ENCODE measurements at places on chromosomes 7 and 10.
A peak's percentile ranks its signal among the peaks of the same experiment; 100 is the strongest.

DNA sequence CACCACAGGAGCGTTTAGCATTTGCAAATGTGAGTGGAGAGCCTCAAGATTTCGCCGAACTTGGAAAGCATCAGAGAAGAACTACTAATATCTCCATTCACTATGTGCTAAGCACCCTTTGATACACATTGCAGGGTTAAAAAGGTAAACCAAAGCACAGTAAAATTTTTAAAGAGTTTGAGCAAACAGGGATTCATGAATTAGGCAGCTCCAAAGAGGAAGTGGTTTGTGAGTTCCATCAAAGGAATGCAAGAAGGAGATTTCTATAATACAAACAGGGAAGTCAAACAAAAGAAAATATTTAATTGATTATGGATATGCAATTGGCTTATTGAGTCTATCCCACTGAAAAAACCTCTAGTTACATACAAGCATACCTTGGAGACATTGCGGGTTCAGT is 81.1 kb upstream of the TMEM72 start:
- no peaks in the 10 kb centered on the region for H3K36me3 ChIP-seq
- no peak overlapping the region for H3K27ac ChIP-seq
- no peak for DNase-seq
- no peaks in the 10 kb centered on the region for H3K27me3 ChIP-seq
- no peaks in the 10 kb centered on the region for H3K4me1 ChIP-seq
- H3K4me3 ChIP-seq = no peak overlapping the region

DNA sequence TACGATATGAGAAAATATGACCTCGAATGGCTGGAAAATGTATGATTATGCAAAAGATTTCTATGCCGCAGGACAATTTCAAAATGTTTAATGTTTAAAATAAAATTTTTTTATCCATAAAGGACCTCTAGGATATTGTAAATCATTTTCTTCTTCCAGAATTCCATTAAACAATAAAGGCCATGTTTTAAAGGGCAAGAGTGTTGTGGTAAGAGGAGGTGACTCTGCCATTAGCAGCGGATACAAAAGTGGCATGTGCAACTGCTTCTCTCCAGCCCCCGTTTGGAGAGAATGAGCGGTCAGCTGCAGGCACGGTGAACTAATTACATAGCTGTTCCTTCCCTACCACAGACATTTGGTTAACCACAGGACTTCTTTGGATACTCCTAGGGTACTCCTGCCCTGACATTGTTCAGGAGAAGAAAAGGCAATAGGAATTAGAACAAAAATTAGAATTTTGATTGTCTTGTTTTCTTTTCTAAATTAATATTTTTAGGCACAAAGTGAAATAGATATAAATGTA is 63.8 kb downstream of the HBP1 start:
- no peak overlapping the region for H3K27ac ChIP-seq
- no peaks in the 10 kb centered on the region for H3K36me3 ChIP-seq
- H3K4me1 ChIP-seq = no peaks in the 10 kb centered on the region
- no peak overlapping the region for H3K4me3 ChIP-seq

GRCh38 chr7:42763137-42763551 is 148.7 kb downstream of the C7orf25 start:
- no peak overlapping the region for H3K27ac ChIP-seq
- H3K4me1 ChIP-seq = no peaks in the 10 kb centered on the region
- H3K36me3 ChIP-seq = no peaks in the 10 kb centered on the region
- DNase-seq = no peak
- H3K27me3 ChIP-seq = no peaks in the 10 kb centered on the region
- H3K4me3 ChIP-seq = no peak overlapping the region

DNA sequence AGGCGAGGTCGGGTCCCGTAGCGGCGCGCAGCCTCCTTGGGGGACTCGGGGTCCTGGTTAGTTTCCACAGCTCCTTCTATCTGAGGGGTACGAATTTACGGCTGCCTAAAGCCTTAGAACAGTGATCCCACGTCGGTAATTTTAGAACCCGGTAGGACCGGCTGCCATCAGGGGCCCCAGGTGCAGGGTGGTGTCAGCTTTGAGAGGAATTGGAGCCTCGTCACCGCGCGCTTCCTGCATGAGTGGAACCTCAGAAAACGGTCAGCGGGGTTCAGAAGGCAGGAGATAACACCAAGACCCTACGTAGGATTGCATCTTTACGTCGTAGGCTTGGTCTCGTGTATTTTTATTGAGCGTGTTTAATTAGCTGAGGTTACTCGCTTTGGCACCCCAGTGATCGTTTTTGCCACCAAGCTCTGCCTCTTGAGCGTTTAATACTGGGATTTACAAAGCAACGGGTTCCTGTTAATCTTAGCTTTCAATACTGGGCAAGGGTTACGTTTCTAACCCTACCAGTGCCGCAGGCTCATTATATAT is 443 bp downstream of the RNF32 start:
- H3K27ac ChIP-seq = peak overlapping the region; percentile 83
- DNase-seq = no peak
- no peaks in the 10 kb centered on the region for H3K36me3 ChIP-seq
- H3K27me3 ChIP-seq = no peaks in the 10 kb centered on the region

GRCh38 chr10:70575874-70576802 is 26.4 kb downstream of the PRF1 start:
- H3K27ac ChIP-seq = peak overlapping the region; percentile 39
- no peak for DNase-seq
- peaks cover 50% of the 10 kb centered on the region for H3K4me1 ChIP-seq
- H3K27me3 ChIP-seq = no peaks in the 10 kb centered on the region
- no peaks in the 10 kb centered on the region for H3K36me3 ChIP-seq
- H3K4me3 ChIP-seq = peak overlapping the region; percentile 35

DNA sequence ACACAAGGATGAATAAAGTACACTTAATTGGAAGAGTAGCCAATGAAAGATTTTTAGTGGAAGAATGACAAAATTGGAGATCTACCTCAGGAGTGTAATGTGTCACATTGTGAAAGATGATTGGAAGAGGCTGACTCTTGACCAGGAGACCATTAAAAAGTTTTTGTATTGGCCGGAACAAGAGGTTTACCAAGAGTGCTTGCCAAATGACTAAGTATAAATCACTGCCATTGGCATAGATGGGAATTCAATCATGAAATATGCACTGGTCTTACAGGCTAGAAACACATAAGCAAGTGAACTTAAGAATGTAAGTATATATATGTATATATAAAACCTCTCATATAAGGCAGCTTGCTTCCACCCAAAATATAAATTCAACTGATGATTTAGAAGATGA is 58.7 kb upstream of the TFEC start:
- no peaks in the 10 kb centered on the region for H3K4me1 ChIP-seq
- no peak overlapping the region for H3K27ac ChIP-seq
- no peak for DNase-seq
- no peaks in the 10 kb centered on the region for H3K27me3 ChIP-seq

DNA sequence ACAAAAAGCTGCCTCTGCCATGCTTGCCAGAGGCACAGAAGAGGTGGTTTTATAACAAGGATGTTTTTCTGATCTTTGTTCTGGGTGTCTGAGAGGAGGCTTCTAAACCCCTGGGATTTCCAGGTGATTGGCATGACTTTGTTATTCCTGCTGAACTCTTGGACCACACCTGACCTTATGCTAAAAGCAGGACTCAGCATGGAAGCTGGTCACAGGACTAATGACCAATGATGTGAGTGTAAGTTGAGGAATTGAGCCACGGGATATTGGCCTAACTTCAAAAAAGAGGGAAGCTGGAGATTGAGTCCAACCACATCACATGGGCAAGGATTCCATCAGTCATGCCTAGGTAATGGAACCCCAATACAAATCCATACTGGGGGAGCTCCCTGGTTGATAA is 437.9 kb downstream of the POM121L12 start:
- no peaks in the 10 kb centered on the region for H3K36me3 ChIP-seq
- H3K27ac ChIP-seq = no peak overlapping the region
- no peaks in the 10 kb centered on the region for H3K27me3 ChIP-seq
- H3K4me3 ChIP-seq = no peak overlapping the region

GRCh38 chr10:20489961-20490360 is 407.1 kb downstream of the NEBL start:
- no peaks in the 10 kb centered on the region for H3K36me3 ChIP-seq
- no peaks in the 10 kb centered on the region for H3K4me1 ChIP-seq
- H3K27me3 ChIP-seq = no peaks in the 10 kb centered on the region
- no peak overlapping the region for H3K4me3 ChIP-seq

GRCh38 chr10:35351021-35351420 is 14.7 kb downstream of the CCNY start:
- no peaks in the 10 kb centered on the region for H3K27me3 ChIP-seq
- no peak overlapping the region for H3K27ac ChIP-seq
- no peak overlapping the region for H3K4me3 ChIP-seq
- H3K36me3 ChIP-seq = no peaks in the 10 kb centered on the region
- DNase-seq = no peak
- peaks cover 71% of the 10 kb centered on the region for H3K4me1 ChIP-seq

GRCh38 chr10:113891476-113891875 is 37.0 kb downstream of the NHLRC2 start:
- no peaks in the 10 kb centered on the region for H3K4me1 ChIP-seq
- no peaks in the 10 kb centered on the region for H3K27me3 ChIP-seq
- no peak overlapping the region for H3K27ac ChIP-seq
- no peak overlapping the region for H3K4me3 ChIP-seq

GRCh38 chr7:32266932-32267475 is 196.8 kb upstream of the PDE1C start:
- no peaks in the 10 kb centered on the region for H3K27me3 ChIP-seq
- H3K4me3 ChIP-seq = no peak overlapping the region
- H3K36me3 ChIP-seq = no peaks in the 10 kb centered on the region
- no peaks in the 10 kb centered on the region for H3K4me1 ChIP-seq
- DNase-seq = no peak

DNA sequence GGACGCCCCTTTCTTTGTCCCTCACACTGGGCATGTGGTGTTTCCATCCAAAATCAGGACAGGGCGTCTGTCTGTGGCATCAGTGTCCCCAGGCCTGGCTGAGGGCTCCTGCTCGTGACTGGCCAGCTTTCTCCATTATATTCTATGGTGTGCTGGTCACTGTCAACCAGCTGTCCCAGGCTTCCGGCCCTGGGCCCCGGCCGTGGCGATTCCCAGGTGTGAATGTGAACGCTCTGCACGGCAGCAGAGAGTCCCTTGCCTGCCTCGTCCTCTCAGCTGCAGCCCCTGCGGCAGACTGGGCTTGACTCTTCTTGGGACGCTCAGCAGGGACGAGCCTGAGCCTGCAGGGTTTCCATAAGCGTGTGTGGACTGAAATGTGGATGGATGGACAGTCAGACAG is 5.9 kb upstream of the UTF1 start:
- no peak overlapping the region for H3K27ac ChIP-seq
- DNase-seq = no peak
- H3K36me3 ChIP-seq = no peaks in the 10 kb centered on the region

GRCh38 chr10:121435099-121435875 is 163.0 kb downstream of the FGFR2 start:
- no peak for DNase-seq
- no peak overlapping the region for H3K4me3 ChIP-seq
- H3K4me1 ChIP-seq = no peaks in the 10 kb centered on the region
- no peak overlapping the region for H3K27ac ChIP-seq
- no peaks in the 10 kb centered on the region for H3K36me3 ChIP-seq

DNA sequence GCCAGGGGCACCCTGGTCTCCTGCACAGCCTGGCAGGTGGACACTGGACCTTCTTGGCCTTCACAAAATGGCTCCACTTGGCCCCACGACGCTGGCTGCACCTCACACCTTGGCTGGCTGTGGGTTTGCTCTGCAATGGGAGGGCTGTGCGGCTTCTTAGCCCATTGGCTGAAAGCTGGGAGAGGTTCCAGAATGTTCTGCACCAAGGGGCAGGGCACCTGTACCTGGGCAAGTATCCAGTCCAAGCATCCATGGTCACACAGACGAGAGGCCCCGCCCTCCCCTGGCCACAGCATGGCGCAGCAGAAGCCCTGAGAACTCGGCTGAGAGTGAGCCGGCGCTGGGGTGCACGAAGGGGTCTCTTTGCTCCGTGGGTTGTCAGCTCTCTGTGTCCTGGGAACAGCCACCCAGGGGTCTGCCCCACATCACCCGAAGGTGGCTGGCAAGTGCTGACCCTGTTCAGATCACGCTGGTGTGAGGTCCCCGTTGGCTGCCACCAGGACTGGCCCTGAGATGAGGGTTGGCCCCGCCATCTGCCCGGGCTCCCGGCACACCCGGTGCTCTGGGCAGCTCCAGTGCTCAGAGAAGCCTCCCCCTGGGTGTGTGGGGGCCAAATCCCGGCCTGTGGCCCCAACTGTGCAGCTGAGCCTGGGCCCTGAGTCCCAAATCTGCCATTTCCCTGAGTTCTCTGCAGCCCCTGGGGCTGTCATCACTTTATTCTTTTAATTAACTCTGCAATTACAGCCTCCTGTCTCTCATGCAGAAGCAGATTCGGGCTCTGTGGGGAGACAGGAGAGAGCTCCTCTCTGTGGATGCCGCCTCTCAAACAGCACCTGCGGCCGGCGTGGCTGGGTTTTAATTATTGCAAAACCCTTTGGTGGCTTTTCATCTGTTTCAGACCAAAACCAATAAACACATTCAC is 19.4 kb upstream of the ADGRA1 start:
- H3K4me1 ChIP-seq = no peaks in the 10 kb centered on the region
- H3K4me3 ChIP-seq = no peak overlapping the region

All from CD8-positive, alpha-beta memory T cell (primary cell).